ENCODE measurements at places on chromosomes 6 and 20.
A peak's percentile ranks its signal among the peaks of the same experiment; 100 is the strongest.

GRCh38 chr6:73696966-73697655 lies 1.1 kb downstream of the CD109 start:
- DNase-seq: no peak

DNA sequence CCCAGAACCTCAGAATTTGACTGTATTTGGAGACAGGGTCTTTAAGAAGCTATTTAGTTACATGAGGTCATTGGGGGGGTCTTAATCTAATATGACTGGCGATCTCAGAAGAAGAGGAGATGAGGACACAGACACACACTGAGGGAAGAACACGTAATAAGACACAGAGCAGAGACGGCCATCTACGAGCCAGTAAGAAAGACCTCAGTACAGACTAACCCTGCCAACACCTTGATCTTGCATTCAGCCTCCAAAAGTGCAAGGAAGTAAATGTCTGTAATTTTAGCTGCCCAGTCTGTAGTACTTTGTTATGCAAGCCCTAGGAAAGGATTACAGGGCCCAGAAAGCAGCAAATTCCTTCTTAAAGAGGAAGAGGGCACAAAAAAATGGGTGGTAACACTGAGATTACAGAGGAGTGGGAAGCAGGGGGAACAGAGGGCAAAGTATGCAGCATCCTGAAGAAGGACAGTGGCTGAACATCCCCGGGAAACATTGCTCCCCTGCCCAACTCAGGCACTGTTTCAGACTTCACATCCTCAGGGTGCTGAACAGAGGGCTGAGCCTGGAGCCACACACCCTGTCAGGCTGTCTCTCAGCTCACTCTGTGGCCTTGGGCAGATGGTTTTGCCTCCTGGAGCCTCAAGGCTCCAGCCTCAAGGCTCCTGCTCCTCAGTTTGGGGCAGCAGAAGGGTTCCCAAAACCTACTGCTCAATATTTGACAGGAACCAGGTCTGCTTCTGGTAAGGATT lies 27.9 kb upstream of the SIRPG start:
- no peak for DNase-seq

DNA sequence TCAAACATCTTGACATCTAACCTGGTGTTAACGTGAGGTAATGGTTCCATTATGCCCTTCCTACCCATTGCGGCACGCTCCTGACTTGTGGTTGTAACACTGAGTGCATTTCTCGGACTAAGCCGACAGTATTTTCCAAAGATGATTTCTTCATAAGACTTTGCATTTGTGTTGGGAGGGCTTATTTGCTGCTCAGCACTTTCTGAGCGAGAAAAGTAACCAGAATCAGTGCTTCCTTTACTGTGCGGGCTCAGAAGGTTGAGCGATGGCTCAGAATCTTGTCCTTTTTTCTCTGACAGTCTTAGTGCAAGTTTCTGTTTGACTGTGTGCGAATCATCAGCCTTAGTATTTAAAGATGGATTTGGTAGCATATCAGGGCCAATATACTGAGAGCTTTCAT lies 171.7 kb downstream of the HIVEP2 start:
- DNase-seq: no peak

DNA sequence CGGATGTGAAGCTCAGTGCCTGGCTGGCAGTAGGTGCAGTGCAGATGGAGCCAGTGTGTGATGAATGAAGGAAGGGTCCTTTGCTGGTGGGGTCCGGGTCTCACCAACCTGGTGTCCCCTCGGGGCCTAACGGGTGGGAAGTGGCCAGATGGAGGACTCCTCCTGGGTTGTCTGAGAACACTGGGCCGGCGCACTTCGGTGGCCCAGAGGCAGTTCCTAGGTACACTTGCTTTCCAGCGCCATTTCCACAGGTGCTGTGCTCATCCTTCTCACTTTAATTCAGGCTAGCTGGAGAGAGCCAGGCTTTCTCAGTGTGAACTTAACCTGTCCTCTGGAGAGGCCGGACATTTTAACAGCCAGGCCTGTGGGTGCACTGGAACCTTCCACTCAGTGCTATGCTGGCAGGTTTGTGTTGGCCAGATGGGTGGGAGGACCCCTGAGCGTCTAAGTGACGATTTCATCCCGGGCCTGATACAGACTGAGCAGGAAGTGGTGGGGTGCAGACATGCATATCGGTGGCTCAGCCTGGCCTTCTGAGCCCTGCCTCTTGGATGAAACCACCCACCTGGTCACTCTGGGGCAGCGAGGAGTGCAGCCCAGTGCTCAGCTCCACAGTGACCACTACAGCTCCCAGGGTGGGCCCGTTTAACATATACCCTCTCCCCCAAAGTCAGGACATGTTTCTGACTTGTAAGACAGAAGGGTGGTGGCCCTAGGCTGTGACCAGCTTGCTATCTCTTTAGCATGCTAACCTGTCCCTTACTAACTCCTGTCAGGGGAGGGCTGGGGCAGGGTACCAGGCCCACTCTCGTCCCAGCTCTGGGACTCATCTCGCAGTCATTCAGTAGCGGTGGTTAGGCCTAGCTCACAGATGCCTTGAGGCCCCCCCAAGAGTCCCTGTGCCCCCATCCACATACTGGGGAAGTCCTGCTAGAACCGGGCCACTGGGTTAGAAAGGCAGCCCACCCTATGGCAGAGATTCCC lies 8.2 kb upstream of the PYGB start:
- no peak for DNase-seq

DNA sequence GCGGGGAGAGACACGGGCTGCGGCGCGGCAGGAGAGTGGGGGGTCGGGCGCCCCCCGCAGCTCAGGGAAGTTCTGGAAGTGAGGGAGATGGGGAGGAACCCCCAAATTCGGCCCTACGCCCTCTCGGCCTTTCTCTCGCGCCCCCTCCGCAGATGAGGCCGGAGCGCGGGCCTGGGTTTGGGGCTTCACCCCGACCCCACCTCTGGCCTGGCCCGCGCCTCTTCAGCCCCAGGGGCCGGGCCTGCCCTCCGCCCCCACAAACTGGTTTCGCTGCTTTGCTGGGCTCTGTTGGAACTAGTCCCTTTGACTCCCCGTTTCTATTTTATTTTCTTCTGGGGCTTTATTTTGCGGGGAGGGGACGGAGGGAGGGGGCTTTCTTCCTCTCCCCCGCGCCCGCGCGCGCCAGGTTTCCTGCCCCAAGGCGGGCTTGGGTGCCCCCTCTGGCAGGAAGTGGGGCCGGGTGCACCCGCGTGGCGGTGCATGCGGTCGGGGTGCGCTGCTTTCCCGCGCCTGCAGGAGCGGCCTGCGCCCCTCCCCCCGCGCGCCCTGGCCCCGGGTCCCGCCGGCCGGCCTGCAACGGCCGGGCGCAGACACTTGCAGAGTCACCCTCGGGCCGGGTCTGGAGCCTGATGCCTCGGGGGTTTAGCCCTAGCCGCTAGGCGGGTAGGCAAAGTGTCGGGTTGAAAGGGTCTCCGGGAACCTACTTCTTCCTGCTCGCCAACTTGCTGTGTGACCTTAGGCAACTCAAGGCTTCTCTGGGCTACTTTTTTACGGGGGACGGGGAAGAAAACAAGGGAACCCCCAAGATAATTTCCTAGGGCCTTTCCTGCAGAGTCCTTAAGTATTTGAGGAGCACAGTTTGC lies 1.3 kb downstream of the HMGA1 start:
- DNase-seq: peak; percentile 59

DNA sequence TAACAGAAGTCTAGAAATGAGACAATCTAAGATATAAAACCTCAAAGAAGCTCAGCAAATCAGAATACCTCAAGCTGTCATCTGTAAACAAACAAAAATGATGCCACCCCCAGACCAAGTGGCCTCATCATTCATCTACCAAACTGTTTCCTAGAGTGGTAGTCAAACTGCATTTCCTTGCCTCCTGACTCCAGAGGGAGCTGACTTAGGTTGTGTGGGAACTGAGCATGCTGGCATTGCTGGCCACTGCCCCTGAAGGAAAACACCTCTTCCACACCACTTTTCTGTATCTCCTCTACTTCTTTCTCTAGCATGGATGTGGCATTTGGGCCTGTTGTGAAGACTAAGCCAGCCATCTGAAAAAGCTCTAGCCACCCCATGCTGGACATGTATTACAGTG lies 56.3 kb downstream of the ZHX3 start:
- DNase-seq: no peak

DNA sequence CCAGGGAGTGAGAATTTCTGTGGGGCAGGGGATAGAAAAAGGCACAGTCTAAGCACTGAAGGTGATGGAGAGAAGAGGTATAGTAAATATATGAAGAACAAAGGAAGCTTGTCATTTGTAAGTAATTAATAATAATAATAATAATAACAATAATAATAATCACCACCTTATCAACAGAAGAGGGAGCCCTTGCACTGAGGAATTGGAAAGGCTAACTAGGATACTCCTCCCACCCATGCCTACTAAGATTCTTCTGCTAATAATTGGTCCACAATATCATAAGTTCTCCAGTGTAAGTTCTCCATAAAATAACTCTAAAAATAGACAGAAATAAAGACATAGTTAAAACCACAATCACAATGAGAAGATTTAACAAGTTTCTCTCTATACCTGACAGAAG lies 912 bp upstream of the OR12D3 start:
- DNase-seq: no peak

- no peak for DNase-seq
These were observed 161.9 kb upstream of the DEFB112 start for GRCh38 chr6:50211582-50211981.

- DNase-seq: no peak
These were observed 22.3 kb downstream of the C6orf163 start for GRCh38 chr6:87366899-87367298.

GRCh38 chr20:32201296-32201976 lies 6.1 kb downstream of the PLAGL2 start:
- DNase-seq: no peak

DNA sequence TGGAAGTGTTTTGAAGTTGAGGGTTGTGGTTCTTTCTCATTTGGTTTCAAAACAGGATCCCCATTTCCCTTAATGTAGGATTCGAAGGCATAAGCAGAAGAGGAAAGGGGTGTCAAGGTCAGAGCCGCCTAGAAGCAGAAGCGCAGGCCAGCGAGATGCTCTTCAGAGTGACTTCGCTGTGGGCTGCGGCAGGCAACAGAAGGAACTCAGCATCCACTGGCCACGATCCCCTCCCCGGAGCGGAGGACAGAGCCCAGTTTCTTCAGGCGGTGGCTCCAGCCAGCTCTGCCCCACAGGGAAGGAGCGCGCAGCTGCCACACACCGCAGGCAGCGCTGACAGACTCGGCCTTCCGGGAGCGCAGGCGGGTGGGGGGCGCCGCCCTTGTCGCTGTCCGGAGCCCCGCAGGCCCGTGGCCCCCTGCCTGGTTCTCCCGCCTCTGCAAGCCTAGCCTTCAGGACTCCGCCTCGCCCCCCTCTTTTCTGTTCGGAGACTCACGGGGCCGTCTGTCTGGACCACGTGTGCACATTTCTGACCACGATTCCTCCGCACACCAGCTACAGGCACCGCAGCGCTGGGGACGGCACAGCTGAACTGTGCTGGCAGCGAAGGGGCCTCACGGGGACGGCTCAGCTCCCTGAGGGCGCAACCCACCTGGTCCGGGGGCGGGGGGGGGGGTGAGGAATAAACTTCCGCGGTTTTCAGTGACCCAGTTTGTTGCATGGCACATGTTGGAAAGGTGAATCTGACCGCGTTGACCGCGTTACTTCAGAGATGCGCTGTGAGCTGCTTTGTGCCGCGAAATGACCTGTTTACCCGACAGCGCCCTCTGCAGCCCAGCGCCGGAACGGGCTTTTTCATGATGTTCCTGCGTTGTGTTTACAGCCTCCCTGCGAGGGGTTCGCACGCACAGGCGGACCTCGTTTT lies 26.1 kb downstream of the TTLL2 start:
- DNase-seq: peak; percentile 56

- no peak for DNase-seq
These were observed 126.7 kb upstream of the NEDD9 start for GRCh38 chr6:11358904-11359830.

DNA sequence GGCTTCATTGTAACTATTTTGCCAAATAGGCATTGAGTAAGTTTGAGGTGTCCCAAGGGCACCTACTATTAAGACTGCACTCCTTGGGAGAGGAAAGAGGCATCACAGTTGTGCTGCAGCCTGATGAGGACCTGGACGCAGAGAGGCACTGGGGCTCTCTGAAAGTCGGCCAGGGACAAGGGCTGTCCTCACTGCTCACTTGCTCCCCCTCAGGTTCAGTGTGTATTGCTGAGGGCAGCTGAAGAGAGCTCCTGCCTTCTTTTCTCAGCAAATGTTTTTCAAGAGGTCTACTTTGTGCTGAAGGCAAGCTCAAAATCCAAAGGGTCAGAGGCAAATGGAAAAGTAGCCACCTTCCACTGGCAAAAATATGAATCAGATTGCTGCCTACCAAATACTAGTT lies 331.8 kb downstream of the RIMS1 start:
- no peak for DNase-seq

DNA sequence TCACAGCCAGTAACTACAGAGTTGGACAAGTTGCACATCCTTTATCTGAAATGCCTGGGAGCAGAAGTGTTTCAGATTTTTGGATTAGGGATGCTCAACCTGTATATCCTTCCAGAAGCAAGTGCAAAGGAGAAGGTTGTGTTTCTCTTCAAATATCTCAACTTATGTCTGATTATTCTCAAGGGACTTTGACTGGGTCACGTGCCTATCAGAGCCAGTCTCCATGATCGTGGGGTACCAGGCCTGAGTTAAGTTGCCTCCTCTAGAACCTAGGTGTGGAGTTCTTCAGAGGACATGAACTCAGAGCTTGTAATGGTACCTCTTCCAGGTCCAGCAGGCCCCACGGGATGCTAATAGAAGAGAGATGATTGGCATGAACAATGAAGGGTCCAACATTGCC lies 7.8 kb downstream of the CD83 start:
- DNase-seq: no peak

DNA sequence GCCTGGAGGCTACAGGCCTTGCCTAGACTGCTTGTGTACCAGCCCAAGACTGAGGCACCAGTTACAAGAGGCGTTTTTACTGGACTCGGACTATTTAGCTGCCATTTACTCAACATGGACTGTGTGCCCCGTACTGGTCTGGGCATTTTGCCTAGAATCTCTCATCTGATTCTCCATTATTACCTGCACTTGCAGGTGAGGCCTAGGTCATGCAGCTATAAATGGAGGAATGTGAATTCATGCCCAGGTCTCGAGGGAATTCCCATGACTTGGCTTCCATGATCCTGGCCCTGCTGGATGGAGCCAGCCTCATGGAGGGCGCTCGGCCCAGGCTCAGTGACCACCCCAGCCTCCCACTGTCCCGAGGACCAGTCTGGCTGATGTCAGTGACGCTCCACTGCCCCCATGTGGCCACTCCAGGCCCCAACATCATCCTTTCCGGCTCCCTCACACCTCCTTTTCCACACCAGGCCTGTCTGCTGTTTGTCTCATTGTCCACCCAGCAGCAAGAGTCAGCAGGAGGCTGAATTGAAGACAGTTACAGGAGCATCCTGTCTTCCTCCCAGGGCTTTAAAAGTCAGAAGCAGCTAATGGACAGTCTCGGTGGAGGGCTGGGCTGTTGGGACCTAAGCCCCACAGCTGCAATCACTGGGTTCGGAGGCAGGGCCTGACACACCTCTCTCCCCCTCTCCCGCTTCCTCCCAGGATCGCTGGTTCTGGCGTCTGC lies 8.7 kb downstream of the MMP24OS start:
- DNase-seq: no peak
